ENCODE measurements at places on chromosomes 2 and 18. TPM values are rescaled to one million over a fixed set of nuclear protein-coding genes. Genes with fewer than 3 reads are reported as not detected.

DNA sequence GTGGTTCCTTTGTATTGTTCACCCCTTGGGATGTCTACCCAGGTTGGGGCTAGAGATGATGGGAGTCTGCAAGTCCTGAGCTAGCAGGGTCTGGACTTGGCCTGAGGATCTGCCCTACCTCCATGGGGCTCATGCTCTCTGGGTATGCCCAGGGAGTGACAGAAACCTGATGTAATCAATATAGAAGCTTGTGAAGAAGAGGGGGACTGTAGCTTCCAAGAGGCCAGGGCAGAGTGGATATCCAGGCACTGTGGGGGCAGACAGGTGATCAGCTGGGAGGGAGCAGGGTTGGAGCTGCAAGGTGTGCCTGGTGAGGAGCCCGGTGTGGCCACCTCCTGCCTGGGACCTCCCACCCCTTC lies 164.2 kb downstream of the CTIF start:
- DNase-seq, result no peak

DNA sequence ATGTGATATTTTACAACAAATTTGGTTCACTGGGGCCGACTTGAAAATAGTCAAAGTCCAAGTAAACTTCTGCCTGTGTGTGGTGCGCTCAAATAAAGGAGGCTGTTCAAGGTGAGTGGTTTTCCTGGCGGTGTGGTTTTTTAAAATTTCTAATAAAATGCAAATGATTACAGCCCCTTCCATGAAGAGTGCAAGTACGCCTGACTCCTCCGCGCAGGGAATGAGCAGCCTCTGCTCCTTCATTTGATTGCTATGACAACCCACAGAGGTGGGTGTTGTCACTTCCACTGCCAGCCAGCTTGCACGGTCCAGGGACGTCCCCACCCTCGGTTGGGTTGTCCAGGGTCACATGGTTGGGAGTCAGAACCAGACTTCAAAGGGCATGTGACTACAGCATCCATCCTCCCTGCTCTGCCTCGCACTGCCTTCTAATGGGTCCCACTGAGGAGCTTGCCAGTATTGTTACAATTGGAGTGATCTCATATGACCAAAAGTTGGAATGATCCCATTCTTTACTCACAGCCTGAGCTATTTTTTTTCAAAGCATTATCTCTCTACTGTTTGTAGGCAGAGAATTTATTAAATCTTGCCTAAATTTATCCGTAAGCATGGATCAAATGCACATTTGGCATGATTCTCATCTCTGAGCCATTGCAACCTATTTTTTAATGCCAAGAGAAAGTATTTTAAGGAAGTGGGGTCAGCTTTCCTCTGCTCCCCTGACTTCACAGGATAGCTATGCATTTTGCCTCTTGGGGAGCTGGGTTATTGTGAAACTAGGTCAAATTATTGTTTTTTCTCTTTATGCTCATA lies 121.3 kb downstream of the AGAP1 start:
- peak; percentile 71 for DNase-seq

DNA sequence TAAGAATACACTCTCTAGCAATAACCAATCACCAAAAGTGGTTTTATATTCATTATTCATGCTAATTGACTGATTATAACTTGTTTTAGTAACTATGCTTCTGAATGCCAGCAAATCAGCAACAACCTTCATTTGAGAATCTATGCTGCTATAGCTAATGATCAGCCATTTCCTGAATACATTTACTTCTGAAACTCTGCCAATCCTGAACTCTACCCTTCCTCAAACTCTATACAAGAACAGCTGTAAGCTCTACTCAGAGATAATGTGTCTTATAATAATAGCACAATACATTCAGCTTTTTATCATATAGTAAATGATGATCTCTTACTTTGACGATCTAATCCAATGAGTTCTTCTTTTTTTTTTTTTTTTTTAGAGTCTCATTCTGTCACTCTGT lies 85.7 kb upstream of the EPAS1 start:
- no peak for DNase-seq

DNA sequence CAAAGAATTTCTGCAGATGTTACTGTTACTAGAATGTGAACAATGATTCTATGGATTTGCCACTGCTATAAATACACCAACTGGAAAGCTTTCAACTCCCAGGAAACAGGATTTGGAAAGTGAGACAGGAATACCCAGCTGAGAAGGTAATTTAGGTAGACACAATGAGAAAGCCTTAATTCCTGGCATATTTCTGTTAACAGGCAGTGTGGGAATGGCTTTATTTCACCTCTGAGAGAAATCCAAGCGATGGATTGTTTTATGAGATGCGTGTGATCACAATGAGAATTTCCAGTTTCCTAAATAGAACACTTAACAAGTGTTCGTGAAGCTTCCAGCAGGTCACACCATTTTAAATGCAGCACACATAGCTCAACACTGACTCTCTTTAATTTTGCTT lies 133.0 kb downstream of the SLC8A1 start:
- DNase-seq, result no peak

DNA sequence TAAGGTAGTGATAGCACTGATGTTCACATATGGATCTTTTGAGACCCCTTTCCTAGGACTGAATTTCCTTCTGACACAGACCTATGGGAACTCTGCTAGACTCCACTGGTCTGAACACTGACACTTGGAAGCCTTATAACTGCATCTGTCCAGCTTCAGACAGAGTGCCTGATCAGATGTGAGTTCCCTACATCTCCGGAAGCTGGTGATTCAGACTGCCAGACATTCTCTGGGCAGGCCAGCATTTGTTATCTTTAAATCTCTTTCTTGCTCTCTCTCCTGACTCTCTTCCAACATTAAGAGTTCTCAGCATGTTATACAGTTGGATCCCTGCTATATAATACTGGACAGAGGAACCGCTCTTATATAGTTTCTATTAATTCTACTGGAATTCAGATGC lies 408.5 kb downstream of the ZEB2 start:
- DNase-seq, result peak; percentile 63

DNA sequence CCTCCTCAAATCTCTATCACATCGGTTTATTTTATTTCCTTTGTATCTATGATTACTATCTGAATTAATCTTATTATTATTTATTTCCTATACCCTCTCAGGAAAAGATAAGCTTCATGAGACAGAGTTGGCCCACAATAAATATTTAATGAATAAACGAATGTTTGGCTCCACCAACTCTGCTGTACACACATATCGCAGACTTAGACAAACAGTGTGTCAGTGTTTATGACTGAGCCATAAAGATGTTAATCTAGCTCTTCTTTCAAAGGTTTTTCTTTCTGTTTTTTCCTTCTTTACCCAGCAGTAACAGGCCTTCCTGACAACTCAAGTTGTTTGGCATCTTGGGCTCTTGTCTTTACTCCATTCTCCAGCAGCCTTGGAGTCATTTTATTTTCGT lies 329.5 kb downstream of the CDH2 start:
- DNase-seq, result no peak

- no peak for DNase-seq
These were observed 165.3 kb upstream of the KLHL29 start for GRCh38 chr2:23219666-23220065.

- no peak for DNase-seq
These were observed 487.5 kb downstream of the DLGAP1 start for GRCh38 chr18:3967359-3968180.

DNA sequence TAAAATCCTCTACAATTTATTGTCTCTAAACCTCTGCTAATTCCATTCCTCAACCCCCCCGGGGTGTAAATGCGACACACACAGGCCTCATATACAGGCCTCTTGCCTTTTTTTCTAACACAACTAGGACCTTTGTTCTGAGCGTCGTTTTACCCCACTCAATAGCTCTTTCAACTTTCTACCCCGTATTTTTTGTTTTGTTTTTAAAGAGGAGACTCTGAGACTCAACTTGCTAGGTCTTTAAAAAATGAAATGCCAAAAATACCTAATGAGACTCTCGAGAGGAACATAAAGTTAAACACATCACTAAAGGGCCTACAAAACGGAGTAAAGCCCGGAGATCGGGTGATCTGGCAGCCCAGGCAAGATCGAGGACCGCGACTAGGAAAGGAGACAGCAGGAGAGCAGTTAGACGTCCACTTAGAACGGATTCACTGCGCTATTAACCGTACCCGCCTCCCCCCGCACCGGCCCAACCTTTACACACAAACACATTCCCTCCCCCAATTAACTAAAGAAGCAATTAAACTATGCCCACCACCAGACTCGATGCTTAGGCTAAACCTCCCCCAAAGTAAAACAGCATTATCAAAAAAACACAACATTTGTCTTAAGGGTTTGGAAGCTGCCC lies 1.7 kb downstream of the TRIP12 start:
- DNase-seq, result no peak

DNA sequence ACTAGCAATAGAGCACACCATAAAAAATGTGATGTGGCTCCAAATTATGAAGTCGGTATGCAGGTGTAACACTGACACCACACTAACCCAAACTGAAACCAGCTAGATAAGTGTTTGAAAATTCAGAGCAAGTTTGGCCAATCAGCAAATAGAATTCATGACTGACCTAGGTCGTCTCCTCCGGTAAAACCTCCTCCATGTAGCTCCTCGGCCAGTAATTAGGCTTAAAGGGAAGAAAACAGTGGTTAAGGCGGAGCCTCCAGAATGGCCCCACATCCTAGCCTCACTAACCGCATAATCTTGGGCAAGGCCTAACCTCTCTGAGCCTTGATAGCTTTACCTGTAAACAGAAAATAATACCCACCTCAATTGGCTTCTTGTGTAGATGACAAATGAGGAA lies 30.1 kb downstream of the C1D start:
- no peak for DNase-seq

DNA sequence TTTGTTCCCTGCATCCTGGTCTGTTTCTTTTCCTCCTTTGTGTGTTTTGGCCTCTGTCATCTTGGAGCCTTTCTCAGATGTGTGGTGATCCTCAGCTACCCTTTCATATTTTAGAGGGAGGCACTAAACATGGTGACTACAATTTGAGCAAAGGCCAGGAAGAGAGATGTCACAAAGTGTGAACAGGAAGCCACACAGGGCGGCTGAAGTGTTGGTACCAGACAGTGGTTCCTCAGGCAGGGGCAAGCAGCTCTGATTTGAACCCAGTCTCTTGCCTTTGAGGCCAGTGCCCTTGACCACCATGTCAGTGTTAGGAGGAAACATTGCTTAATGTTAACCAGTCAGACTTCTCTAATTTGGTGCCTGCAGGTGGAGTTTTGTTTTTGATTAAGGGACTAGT lies 9.2 kb downstream of the LRRFIP1 start:
- no peak for DNase-seq

GRCh38 chr2:230640540-230641011 lies 72.1 kb upstream of the CAB39 start:
- peak; percentile 49 for DNase-seq

- DNase-seq, result no peak
These were observed 233.3 kb downstream of the INSIG2 start for GRCh38 chr2:118321432-118322105.

GRCh38 chr2:191015831-191016230 lies 1.9 kb upstream of the STAT1 start:
- no peak for DNase-seq

GRCh38 chr2:6793371-6793770 lies 72.3 kb downstream of the CMPK2 start:
- DNase-seq, result no peak

GRCh38 chr2:205806143-205806905 lies 124.0 kb downstream of the NRP2 start:
- no peak for DNase-seq

- no peak for DNase-seq
These were observed 726.5 kb upstream of the PKDCC start for GRCh38 chr2:41321351-41321750.

DNA sequence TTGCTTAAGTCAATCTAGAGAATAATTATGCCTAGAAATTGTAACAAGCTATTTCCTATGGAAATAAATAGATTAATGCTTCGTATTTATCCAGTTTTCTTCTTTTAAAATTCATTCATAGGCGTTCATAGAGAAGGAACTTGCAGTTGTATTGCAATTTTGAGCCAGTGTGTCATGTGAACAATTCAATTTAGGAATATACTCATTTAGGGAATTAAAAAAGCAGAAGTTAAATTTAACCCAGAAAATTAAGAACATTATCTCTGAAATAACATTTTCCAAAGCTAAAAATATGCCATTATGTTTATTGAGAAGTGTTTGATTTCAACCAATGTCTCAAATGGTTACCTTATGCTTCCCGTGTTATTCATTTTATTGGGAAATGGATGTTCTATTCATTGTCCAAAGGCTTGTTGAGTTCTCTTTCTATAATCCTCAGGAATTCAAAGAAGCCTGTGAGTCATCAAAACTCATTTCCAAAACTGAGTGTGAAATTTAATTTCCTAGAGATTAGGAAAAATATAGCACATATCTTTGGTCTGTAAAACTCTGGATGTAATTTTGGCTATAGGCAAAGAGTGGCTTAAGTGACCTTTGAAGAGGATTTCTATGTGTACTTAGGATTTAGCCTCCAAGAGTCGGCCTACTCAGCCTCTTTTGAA lies 99.7 kb downstream of the SLC8A1 start:
- DNase-seq, result no peak

DNA sequence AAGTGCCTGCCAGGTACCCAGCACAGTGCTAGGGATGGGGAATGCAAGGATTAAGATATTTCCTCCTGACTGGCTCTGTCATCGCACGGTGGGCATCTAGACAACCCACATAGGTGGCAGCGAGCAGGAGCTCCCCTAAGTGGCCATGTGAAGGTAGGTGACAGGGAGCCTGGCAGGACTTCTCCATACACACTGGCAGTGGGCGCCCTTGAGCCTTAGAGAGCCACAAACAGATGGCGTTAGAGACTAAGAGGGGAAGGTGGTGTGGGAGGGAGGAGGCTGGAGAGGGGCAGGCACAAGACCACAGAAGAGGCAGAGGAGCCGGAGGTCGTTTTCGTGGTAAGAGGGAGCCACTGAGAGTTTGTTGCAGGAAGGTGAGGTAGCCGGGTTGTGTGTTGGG lies 15.2 kb downstream of the PRELID3A start:
- no peak for DNase-seq

DNA sequence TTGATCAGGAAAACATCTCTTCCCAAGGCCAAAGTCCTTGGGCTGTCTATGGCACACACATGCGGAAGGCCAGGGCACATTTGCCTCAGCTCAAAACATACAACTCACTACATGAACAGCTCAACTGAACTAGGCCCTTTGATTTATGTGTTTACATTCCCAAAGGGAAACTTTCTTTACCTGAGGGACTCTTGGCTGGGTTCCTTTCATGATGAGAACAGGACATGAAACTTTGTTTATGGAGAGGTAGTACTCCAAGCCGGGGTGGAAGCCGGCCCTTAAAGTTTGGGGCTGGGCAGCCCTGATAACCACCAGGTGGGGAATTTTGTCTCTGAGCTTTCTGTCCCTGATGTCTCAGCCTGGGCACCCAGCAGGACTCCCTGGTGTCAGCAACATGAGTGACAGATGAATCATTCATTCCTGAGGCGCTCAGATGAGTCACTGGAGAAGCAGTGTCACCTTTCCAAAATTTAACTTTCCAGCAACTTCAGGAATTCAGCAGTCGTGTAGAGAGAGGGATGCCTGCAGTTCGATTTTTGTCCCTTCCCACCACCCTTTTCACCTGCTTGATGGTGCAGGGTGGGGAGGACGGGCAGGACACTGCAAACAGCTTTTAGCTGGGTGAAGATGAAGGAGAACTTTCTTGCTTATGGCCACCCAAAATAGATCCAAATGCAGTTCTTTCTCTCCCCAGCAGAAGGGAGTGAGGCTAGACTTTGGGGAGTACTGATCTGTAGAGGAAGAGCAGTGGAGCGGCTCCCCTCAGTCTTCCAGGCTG lies 331.6 kb downstream of the DYSF start:
- DNase-seq, result peak; percentile 64

Gene VAMP8
- 6.0 TPM for total RNA-seq

Gene TFCP2L1
- total RNA-seq, result 0.51 TPM

Gene SCYGR4
- total RNA-seq, result not detected

Gene IL1RN
- not detected for total RNA-seq

Gene OTOF
- total RNA-seq, result not detected

Gene SERPINB11
- total RNA-seq, result not detected

Gene ALPI
- total RNA-seq, result not detected

Gene FAP
- total RNA-seq, result 6.9 TPM

Gene FSHR
- not detected for total RNA-seq

Gene SKOR2
- total RNA-seq, result not detected

Gene CNNM4
- total RNA-seq, result 2.6 TPM

Measured in Daoy (cell line).